ENCODE measurements at places on chromosomes 12 and 14.
A peak's percentile ranks its signal among the peaks of the same experiment; 100 is the strongest.

DNA sequence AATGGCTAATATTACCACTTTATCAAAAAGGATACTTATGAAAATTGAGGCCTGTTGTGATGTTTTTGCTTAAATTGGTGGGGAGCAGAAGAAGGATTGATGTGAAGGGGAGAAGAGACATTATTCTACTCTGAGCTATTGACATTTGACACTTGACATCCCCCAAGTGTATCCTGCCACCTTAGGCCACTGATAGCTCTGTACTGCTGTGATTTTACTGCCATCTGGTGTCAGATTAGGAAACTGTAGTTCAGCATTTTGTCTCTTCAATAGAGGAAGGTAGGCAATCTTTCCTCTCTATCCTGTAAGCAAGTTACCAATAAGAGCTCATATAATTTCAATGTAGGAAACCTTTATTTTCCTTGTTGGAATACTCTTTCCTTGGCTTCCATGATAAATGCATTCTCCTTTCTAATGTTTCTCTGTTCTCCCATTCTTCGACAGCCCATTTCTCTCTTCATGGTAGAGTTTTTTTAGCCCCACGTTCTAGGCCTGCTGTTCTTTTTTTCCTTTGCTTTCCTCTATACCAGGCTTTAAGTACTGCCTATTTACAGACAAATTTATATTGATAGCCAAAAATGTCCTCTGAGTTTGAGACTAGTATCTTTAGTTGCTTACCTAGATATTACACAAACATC is 46.3 kb downstream of the PPHLN1 start:
- DNase-seq = no peak

DNA sequence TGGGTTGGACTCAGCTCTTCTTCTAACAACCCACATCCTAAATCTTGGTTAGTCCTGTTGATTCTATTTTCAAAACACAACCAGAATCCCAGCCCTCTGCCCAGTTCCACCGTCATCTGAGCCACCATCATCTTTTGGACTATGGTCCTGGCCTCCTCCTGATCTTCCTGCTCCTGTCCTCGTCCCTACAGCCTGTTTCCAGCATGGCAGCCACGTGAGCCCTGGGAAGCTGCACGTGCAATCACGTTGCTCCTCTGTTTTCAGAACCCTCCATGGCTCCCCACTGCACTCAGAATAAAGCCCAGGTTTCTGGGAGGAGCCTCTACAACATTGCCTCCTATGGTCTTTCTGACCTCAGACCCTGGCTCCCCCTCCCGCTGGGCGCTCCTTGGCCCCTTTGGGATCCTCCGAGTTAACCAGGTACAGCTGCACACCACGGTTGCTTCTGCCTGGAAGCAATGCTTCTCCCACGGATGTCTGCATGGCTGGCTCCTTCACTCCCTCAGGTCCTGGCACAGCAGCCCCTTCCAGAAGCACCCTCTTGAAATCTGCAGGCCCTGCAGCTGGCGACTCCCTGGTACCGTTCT is 44.5 kb downstream of the BEGAIN start:
- DNase-seq = no peak

DNA sequence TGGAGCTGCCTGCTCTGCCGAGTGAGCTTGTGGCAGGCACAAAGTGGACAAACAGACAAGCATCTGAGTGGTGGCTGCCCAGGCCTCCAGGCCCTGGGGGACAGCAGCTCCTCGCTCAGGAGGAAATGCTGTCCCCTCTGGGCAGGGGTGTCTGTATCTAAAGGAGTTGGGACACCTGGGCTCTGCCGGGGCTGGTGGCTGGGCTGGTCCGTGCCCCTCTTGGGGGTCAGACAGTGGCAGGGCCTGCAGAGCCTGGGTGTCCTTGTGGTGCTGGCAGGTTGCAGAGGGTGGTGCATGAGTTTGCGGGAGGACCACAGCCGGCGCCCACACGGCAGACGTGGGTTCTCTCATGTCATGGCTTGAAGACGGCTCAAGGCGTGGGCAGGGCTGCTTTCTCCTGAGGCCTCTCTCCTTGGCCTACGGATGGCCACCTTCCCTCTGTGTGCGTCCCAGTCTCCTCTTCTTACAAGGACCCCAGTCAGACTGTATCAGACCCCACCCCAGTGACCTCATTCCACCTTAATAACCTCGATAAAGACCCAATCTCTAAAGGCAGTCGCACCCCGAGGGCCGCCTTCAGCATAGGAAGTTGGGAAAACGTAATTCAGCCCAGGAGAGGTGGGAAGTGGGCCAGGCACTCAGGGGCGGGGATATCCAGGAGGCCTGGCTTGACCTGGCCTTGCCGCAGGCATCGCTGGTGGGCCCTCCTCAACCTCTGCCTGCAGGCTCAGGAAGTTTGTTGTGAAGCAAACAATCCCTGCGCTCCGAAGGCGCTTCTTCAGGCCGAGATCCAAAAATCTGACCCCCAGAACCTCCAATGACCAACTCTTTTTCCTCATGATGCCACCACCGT is 110.0 kb downstream of the KIF26A start:
- DNase-seq = no peak

GRCh38 chr12:11849757-11850504 is 200.5 kb downstream of the ETV6 start:
- DNase-seq = no peak

- DNase-seq = no peak
These were observed 286.7 kb upstream of the GRIP1 start for GRCh38 chr12:66965621-66966020.

DNA sequence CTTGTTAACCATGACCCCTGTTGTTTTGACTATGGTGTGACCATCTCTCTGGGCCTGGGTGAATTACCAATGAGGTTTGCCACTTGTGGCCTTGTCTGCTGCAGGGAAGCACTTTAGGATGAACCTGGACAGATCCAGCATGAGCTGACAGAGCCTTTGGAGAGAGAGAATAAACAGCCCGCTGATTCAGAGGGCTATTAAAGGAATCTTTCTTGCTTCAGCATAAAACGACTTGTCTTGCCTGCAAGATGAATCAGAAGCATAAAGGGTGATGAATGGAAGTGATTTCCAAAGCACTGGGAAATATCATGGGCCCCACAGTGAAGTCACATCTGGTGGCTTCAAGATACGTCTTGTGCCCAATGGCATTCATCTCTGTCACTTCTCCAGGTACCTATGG is 69.0 kb upstream of the WSCD2 start:
- no peak for DNase-seq

DNA sequence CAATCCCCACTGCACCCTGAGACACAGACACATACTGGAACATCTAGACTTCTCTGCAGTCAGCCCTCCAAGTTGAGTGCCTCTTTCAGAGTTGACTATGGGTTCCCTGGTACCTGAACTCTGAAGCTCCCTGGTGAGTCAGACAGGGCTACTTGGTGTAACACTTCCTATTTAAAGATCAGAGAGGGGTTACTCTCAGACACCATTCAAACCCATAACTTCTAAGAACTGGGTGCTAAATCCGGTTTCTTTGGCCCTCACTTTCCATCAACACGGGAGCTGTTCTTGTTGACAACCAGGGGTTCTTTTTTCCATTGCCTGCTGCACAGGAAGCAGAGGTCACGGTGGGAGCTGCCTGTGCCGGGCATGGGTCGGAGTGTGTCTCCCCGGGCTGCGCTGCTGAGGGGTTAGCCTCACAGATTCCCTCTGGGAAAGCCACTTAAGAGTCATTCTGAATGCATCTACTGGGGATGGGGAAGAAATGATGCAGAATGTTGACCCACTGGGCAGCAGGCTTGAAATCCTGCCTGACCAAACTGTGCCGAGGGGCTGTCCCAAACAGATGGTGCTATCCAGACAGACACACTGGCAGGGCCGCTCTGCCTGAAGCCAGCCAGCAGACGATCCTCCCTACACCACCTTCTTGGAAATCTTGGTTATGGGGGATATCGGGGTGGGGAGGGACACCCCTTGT is 74.1 kb downstream of the PITPNM2 start:
- peak; percentile 21 for DNase-seq

- DNase-seq = no peak
These were observed 22.8 kb downstream of the GALNT8 start for GRCh38 chr12:4743046-4743445.

DNA sequence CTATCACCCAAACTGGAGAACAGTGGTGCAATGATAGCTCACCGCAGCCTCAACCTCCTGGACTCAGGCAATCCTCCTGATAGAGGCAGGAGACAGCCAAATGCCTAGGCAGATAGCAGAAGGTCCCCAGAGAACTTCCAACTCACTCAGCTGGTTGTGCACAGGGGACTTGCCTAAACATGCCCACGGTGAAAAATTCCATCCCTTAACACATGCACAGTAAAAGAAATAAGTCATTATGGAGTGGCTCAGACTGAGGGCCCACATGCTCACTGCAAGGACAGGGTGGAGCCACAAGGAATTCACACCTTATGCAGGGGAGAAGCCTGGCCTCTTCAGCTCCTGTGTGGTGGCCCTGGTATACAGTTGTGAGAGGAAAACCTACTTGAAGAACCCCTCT is 525.8 kb upstream of the ATP2B1 start:
- no peak for DNase-seq

DNA sequence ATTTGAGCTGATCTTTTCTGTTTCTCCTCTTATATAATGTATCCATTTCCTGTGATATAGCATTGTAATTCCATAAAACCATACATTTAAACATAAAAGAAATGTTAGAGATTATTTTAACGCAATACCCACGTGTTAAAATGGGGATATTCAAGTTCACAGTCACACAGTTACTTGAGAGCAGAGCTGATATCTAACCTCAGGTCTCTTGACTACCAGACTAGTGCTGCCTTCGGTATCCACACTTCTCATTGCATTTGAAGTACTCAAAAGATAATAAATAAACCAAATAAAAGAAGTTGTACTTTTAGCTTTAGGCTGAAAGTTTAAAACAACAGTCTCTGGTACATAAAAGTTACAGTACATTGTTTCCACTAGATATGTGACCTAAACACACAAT is 2.9 kb downstream of the CLECL1 start:
- DNase-seq = no peak

- no peak for DNase-seq
These were observed 80.0 kb upstream of the PTPRQ start for GRCh38 chr12:80364056-80364455.

GRCh38 chr14:100677554-100678468 is 48.9 kb upstream of the DLK1 start:
- DNase-seq = no peak

GRCh38 chr14:93035585-93035916 is 80.2 kb downstream of the ITPK1 start:
- DNase-seq = no peak

GRCh38 chr12:91627225-91627624 is 444.6 kb upstream of the DCN start:
- DNase-seq = no peak

DNA sequence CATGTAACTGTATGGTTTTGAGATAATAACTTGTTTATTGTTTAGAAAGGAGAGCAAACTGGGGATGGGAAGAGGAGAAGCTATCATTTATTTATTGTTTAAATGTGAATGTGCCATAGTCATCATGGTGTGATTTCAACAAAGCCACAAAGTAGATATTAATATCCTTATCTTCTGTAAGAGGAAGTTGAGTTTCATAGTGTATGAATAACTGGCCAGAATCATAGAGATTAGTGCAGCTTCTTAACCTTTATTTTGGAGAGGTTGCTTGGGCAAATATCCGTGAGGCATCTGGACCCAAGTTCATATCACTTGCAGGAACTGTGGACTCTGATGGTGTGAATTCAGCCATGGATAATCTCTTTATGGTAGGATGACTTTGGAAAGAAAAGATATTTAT is 26.8 kb upstream of the LYZ start:
- DNase-seq = no peak

DNA sequence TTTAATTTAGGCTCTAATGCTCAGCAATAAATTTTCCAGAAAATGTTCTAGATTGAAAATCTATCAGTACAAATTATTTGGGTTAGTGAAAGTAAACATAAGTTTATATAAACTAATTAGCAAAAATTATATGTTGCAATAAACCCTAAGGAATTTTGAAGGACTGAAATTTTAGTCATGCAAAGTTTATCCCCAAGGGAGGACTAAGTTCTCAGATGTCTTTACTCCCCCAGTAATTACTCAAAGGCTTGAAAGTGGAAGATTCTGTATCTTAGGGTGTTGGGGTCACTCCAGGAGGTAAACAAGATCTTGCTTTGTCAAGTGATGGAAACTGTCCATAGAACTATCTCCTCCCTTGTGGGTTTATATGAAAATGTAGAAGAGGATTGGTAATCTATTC is 183.7 kb downstream of the AKAP6 start:
- DNase-seq = no peak

DNA sequence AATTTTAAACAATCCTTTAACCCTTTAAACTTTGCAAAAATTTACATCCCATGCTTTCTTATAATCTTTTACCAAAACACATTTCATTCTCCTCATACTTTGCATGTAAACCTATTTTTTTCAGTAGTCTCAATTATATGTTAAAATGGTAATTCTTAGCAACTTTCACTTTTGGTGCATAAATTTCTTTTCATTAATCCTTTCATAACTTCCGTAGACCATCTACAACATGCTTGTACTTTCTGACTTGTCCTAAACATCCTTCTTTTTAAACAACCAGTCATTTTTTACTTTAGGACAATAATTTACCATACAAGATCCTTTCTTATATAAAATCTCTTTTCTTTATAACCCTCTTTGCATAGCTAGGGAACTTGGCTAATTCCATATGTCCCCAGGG is 19.5 kb downstream of the CCDC91 start:
- DNase-seq = no peak

- DNase-seq = no peak
These were observed 3.2 kb downstream of the KCNJ8 start for GRCh38 chr12:21771311-21771710.

GRCh38 chr12:113651662-113652061 is 180.0 kb upstream of the LHX5 start:
- DNase-seq = no peak

GRCh38 chr12:121774968-121775474 is 18.5 kb downstream of the RHOF start:
- no peak for DNase-seq

DNA sequence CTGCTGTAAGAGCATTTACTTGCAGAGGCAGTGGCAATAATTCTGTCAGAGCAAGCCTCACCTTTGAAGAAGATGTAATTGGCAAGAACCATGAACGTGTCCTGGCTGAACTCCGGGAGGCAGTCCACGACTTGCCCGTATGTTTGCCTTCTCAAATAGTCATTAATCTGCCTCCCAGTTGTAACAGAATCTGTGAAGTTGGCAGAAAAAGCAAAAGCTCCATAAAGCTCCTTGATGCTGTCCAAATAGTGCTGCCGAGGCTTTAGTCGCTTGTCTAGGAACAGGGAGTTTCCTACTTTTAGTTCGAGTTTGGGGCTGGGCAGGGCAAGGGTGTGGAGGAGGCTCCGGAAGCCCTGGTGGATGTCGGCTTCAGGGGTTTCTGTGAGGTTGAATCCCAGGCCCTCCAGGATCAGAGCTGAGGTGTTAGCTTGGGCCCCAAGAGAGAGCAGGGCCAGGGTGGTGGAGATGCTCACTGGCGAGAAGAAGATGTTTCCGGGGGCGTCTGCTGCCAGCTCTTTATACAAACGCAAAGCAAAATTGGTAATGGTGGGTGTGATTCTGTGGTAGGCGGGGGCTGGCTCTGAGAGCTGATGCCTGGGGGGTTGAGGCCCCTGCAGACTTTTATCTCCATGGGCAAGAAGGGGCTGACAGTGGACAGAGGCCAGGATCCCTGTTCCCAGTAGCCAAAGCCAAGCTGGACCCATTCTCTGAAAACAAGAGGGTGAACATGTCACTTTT is 4.4 kb downstream of the SERPINA11 start:
- no peak for DNase-seq

GRCh38 chr14:55746558-55746957 is 166.6 kb downstream of the KTN1 start:
- DNase-seq = no peak

- no peak for DNase-seq
These were observed 506.5 kb downstream of the TMEM117 start for GRCh38 chr12:44342371-44342770.
